Endothelial cell (in vitro differentiated cells): ENCODE measurements at places on chromosomes 5 and 9.

GRCh38 chr5:167950126-167950721 is 341.2 kb upstream of the WWC1 start:
- DNase-seq, result no peak

- no peak for DNase-seq
These were observed 16.3 kb upstream of the LRRC14B start for GRCh38 chr5:174876-175465.

DNA sequence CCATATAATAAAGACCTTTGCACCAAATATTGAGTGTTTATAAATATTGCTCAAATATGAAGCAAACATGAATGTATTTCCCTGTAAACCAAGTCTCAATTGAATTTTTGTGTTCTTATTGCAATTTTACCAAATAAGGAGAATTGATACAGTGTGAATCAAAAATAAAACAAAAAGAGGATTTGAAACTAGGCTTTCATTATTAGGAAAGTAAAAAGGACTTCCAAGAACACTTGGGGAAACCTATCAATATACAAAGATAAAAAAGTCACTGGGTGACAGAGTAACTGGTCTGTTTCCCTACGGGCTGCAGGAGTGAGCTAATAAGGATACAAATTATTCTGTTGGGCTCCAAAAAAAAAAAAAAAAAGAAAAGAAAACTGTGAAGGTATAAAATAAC is 44.8 kb upstream of the SNX2 start:
- no peak for DNase-seq

DNA sequence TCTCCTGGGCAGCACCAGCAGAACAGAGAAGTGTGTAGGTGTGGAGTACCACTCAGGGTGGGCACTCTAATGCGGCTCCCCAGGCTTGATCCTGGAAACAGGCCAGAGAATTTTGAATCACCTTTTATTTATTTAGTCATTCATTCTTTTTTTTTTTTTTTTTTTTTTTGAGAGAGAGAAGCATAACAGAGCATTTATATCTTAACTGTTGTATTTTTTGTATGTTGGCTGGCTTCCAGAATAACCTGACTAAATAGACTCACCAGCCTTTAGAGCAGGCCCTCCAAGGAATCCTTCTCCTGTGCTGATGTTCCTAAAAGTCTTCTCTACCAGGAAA is 153.4 kb downstream of the PIK3R1 start:
- no peak for DNase-seq

- no peak for DNase-seq
These were observed 26.4 kb downstream of the TMEM167A start for GRCh38 chr5:83050723-83051340.
